Glutamatergic neuron (in vitro differentiated cells): ENCODE measurements at places on chromosomes 1 and 21. TPM values are rescaled to one million over a fixed set of nuclear protein-coding genes. Genes with fewer than 3 reads are reported as not detected.

Gene DMRTA2
- total RNA-seq, result 0.42 TPM

Gene ELF3
- total RNA-seq, result 0.96 TPM

Gene ASTN1
- total RNA-seq, result 7.7 TPM

Gene SHISA4
- total RNA-seq, result 2.9 TPM

Gene MSH4
- 0.20 TPM for total RNA-seq

Gene ABCG1
- 31.9 TPM for total RNA-seq

DNA sequence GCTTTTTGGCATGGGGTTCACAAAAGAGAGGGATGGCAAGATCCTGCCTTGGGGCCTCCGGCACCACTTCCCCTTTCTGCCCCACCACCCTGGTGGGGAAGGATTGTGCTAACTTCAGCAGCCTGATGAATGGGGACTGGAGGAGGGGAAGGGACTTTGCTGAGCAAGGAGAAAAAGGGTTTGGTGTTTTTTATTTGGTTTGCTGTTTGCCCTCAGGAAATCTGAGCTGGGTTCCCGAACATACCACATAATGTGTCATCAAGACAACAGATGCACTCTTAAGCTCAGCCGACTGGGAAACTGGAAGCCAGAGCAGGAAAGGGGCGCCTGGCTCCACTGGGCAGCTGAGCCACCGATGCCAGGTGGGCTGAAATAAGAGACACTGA lies 19.8 kb downstream of the OLFML2B start:
- no peak for DNase-seq

GRCh38 chr1:62342270-62342669 lies 23.0 kb upstream of the KANK4 start:
- DNase-seq, result no peak

GRCh38 chr1:85884372-85885035 lies 176.3 kb upstream of the ZNHIT6 start:
- DNase-seq, result no peak

- DNase-seq, result no peak
These were observed 6.3 kb downstream of the MIA3 start for GRCh38 chr1:222624214-222624613.

DNA sequence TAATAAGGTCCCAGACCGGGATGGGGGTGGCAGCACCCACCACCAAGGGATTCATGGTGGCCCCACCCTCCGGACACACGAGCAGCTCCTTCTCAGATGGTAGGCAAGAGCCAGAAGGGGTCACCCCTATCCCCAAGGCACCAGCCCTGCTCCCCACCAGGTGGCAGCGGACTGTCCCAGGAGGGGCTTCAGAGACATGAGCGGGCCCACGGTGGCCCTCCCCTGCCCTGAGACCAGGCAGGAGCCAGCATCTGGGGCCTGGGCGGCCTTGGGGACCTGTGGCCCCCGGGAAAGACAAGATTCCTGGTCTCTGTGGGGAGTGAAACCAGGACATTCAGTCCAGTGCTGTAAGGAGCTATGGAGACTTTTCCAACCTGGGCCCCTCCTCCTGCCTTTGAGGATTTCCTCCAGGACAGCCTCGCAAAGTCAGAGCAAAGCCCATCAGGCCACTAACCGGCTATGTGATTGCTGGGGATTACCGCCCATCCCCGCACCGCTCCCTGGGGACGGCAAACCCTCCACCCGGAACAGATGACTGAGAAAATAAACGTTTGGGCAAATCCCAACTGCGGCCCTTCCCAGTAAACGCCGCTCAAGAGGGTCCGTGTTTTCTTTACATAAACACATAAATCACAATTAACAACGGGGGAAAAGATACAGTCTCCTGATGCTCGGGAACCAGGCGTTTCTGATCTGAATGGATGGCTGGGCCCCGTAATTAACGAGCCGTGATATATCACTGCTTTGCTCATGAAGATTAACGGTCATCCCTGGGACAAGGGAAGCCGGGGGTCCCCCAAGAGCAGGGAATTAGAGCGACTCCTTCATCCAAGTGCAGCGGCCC lies 50.9 kb upstream of the ARHGEF16 start:
- DNase-seq, result peak; percentile 54
